ENCODE measurements at places on chromosomes 5 and 9.

GRCh38 chr5:139148306-139148705 is 49.9 kb downstream of the SIL1 start:
- no peak for DNase-seq

DNA sequence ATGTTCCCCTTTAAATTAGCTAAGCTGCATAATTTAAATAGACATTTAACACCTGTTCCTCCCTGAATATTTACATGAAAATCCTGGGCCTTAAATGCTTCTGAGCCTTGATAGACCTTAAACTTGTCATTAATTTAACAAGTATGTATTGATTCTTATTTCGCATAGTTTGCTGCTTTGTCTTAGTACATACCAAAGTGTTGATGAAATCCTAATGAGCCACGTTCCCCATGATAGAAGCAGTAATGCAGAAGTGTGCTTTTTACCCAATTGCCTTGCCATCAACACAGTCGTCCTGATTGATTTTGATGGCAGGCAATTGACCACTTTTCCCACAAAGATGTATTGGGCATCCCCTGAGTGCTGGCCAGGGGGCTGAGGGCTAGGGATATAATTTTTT is 213.5 kb downstream of the SGCD start:
- no peak for DNase-seq

DNA sequence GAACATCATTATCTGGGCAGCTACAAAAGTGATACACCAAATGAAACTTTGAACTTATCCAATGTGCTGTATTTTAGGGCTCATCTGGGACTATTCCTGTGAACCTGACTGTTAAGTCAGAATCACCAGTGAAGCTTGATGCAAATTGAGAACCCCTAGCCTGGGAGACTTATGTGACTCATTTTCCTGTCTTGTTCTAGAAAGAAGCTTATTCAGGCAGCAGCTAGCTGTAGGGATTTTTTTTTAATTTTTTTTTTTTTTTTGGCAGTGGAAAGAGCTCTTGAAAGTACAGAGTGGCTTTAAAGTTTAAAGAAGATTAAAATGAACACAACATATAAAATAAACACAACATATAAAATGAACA is 81.1 kb upstream of the TNFAIP8 start:
- DNase-seq: no peak

GRCh38 chr9:91071184-91071990 is 269.8 kb downstream of the SYK start:
- DNase-seq: no peak

DNA sequence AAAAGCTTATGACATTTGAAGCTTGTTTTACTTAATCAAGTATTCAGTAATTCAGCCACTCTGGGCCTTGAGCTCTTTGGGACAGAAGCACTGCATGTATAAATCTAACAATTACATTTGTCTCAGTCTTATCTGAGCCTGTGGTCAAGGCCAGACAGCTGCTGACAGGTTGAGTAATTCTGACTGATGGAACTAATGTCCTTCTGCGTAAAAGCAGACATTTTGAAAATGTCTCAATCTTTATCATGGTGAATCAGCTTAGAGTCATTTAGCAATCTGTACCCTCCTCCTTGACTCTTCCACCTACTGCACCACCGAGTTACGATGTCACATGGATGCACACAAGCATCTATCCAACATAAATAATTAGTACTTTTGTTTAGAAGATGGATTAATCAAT is 400.0 kb downstream of the ARRDC3 start:
- no peak for DNase-seq

GRCh38 chr5:53031695-53032096 is 42.5 kb downstream of the ITGA2 start:
- DNase-seq: no peak

GRCh38 chr5:112479418-112479817 is 60.3 kb upstream of the EPB41L4A start:
- no peak for DNase-seq

- DNase-seq: no peak
Observed at GRCh38 chr5:131974016-131974415, 28.6 kb upstream of the MEIKIN start.

- no peak for DNase-seq
Observed at GRCh38 chr5:157959370-157959769, 100.4 kb upstream of the CLINT1 start.

DNA sequence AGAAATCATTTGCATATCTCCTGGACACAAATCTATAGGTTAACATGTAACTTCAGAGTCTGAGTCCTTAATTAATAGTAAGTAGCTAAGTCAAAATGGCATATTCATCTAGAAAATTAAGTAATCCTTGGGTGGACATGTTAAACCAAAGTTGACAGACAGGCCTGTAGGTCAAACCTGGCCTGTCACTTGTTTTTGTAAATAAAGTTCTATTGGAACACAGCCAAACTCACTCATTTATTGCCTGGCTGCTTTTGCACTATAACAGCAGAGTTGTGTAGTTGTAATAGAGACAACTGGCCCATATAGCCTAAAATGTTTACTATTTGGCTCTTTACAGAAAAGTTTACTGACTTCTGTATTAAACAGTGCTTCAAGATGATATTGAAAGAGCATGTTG is 24.6 kb upstream of the GPR21 start:
- no peak for DNase-seq

DNA sequence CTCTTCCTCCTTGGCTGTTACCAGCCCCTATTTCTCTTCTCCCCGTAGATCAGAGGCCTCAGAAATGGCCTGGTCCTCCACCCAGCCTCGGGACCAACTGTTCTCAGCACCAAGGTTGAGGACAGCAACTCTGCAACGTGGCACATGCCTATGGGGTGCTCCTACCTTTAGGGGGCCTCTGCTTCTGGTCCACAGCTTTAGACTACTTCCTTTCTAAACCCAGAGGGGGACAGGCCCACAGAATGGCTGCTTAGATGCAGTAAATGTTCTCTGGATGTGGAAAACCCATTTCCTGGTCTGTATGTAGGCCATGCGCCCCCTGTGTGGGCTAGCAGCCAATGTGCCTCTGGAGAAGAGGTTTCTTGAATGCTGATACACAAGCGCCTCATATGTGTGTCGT is 68.4 kb downstream of the NRG2 start:
- no peak for DNase-seq

DNA sequence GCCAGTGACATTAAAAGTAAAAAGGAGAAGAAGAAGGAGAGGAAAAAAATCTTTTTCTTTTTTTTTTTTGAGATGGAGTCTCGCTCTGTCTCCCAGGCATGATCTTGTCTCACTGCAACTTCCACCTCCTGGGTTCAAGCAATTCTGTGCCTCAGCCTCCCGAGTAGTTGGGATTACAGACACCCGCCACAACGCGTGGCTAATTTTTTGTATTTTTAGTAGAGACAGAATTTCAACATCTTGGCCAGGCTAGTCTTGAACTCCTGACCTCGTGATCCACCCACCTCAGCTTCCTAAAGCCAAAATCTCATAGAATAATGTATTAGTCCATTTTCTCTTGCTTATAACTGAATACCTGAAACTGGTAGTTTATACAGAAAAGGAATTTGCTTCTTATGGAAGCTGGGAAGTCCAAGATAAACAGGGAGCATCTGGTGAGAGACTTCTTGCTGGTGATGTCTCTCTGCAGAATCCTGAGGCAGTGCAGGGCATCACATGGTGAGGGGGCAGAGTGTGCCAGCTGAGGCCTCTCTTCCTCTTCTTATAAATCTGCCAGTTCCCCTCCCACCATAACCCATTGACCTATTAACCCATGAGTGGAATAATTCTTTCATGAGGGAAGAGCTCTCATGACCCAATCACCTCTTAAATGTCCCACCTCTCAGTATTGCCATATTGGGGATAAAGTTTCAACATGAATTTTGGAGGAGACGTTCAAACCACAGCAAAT is 466.3 kb downstream of the GADD45G start:
- no peak for DNase-seq

- no peak for DNase-seq
Observed at GRCh38 chr5:35274839-35275509, 44.7 kb upstream of the PRLR start.

GRCh38 chr5:78518365-78519197 is 130.0 kb downstream of the LHFPL2 start:
- no peak for DNase-seq

- no peak for DNase-seq
Observed at GRCh38 chr9:136078498-136079011, 16.5 kb downstream of the NACC2 start.

- no peak for DNase-seq
Observed at GRCh38 chr5:54024466-54024865, 285.9 kb downstream of the ARL15 start.

DNA sequence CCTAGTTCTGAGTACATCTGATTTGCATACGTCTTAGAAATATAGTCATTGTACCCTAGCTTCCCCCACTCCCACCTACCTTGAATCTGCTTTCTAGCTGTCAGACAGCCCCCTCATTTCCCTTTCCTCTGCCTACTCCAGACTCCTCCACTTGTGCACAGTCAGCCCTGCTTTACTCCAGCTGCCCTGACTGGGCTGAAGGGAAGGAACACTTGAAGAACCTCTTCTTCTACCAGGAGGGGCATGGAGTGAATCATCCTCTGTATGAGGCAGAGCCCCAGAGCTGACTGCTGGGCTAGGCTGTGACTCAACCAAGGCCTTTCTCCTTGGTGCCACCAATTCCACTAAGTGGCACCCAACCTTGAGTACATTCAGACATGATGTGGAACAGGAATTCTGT is 18.1 kb upstream of the ZFR start:
- no peak for DNase-seq

GRCh38 chr5:179620703-179621350 is 2.6 kb downstream of the HNRNPH1 start:
- no peak for DNase-seq

DNA sequence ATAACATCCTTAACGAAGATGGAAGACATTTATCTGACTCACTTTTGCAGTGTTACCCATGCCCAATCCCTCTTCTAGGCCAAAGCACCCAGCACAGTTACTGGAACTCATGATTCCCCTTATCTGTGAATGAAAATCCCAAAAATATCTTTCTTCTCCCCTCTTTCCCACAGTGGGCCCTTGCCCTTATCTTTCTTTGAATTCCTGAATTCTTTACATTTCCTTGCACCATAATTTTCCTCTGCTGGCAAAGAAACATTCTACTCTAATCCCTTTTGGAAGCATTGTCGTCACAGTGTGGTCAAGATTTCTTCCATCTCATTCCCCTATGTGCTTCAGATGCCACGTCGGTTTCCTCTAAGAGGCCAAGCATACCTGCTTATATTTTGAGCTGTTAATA is 135.9 kb upstream of the LIFR start:
- no peak for DNase-seq

DNA sequence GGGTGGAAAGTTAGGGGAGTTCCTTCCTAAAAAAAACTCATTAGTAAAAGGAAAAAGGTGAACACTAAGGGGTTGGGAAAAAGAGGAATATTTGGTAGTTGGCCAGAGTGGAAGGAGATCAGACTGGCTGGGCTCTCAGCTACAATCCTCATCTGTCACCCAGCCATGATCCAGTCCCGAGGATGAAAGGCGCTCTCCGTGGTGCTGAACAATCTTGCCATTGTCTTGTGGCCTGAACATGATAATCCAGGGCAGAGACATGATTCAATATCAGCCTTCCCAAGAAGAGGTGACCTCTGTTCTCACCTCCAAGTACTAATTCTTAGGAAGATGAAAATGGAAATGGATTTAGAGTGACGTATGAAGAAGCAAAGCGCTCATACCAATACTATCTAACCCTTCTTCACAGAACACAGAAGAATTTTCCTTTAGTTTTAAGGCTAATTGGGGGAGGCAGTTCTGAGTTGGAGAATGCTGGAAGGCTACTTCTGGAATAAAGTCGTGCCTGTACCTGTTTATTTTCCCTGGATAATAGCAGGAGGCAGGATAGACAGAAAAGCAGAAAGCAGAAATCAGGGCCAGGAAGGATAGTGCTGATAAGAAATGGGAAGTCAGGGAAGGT is 36.6 kb upstream of the MYORG start:
- no peak for DNase-seq

GRCh38 chr5:132679717-132680380 is 6.1 kb downstream of the IL4 start:
- DNase-seq: no peak

DNA sequence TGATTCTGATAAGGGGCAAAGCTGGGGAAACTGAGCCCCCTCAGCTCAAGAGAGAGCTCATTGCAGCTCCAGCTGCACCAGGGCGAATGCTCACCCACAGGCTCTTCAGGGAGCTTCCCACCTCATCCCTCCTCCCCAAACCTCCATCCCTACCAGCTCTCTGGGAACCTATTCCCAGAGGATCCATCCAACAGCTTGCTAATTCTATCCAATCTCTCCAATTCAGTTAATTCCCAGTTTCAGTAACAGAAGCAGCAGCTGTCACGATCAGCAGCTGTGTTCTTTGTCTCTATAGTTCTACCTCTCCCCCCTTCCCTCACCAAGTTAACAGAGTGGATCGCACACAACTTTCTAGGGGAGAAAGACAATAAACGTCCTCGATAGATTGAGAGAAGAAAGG is 135.5 kb upstream of the EFNA5 start:
- no peak for DNase-seq

DNA sequence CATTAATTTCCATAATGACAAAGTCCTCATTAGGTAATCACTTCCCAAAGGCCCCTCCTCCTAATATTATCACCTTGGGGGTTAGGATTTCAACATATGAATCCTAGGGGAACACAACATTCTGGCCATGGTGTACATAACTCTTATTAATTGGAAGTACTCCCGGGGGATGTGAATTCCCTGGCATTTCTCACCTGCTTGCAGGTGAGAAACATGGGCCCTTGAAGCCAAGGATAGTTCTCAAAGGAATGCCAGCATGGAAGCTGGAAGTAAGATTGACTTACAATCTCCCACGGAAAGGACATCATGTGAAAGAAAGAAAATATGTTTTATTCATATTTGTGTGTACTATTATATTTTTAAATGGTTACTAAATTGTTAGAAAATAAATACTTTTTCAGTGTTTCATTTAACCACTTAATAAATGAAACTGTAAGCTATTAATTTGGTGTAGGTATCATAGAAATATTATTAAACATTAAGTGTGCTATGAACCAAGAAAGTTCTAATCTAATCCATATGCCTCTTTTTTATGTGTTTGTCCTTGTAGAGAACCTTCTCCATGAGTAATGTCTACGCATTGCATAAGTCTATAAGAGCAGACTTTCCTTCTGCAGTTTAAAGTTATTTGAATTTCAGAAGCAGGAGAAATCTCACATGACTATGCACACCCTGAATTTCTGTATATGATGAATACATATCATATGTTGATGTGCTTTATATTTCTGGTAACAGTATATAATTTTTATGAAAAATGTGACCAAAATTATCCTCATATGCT is 59.4 kb downstream of the ANXA1 start:
- no peak for DNase-seq

GRCh38 chr5:122405751-122406150 is 93.7 kb downstream of the SNCAIP start:
- no peak for DNase-seq

DNA sequence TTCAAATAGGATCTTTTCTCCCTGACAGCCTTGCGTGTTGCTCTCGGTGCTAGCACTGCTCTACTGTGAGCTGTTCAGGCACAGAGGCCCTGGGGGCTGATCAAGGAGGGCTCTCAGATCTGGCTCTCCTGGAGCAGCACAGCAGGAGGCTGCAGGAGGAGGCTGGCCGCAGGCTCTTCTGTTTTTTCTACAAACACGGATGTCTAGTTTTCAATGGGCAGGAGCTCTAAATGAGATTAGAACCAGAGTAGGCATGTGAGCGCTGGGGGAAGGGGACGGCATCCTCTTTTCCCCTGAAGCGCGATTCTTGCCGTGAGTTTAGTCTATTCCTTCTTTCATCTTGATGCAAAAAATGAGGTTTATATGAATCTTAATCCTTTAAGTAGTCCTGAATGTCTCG is 61.7 kb upstream of the IRX4 start:
- no peak for DNase-seq

GRCh38 chr9:108933718-108934322 is at the start of gene ELP1:
TSS of gene ELP1 (minus strand) at chr9:108934124. CDS start at chr9:108931146, 2,978 bp downstream.
- peak; percentile 86 for DNase-seq
